Anterior cingulate cortex (tissue), 58 donors: ENCODE measurements at places on chromosomes 6 and 20.

DNA sequence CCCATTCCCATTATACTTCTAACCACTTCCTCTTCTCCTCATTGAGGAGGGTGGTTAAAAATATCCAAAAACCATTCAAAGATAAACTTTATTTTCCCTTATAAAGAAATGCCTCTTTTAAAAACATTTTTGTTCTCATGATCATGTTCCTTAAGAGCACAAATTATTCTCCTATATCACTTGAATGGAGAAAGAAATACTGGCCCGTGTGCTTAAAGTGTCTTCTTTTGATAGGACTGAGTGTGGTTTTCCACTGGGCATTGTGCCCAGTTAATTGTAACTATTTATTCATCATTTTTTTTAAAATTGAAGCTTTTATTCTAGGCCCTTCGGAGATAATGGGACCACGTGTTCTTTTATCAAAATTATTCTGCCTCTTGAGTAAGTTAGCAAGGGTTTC is 871.5 kb downstream of the QKI start:
- DNase-seq = no peak

GRCh38 chr20:1888796-1889463 is 6.3 kb upstream of the SIRPA start:
- no peak for DNase-seq

DNA sequence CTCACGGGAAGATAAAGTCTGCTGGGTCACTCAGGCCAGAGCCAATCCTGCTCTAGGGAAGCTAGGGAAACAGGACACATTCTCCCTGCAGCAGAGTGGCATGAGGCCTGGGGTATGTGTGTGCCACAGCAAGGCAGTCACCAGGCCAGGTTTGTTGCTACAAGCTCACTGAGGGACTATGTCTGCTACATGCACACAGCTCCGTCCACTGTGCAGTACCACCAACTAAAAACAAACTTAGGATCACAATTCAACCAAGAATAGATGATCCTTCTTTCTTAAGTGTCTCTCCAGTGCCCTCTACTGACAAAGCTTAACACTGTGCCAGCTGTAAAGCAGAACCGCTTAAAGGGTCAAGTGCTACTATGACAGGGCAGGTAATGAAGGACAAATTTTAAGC is 192.5 kb downstream of the PTPRK start:
- DNase-seq = no peak

- no peak for DNase-seq
These were observed 59.8 kb downstream of the MRPL14 start for GRCh38 chr6:44067173-44068139.

- DNase-seq = no peak
These were observed 5.1 kb upstream of the C20orf144 start for GRCh38 chr20:33656783-33657703.

- DNase-seq = no peak
These were observed 260.6 kb downstream of the PRL start for GRCh38 chr6:22036275-22036674.

DNA sequence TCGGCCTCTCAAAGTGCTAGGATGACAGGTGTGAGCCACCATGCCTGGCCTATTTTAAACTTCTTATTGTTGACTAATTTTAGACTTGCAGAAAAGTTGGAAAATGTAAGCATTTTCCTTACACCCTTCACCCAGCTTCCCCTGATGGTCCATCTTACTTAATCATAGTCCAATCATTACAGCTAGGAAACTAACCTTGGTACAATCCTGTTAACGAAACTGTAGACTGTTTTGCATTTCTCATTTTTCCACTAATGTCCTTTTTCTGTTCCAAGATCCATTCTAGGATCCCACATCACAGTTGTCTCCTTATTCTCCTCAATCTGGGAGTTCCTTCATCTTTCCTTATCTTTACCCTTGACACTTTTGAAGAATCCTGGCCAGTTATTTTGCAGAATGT is 659 bp upstream of the GFRA4 start:
- no peak for DNase-seq

DNA sequence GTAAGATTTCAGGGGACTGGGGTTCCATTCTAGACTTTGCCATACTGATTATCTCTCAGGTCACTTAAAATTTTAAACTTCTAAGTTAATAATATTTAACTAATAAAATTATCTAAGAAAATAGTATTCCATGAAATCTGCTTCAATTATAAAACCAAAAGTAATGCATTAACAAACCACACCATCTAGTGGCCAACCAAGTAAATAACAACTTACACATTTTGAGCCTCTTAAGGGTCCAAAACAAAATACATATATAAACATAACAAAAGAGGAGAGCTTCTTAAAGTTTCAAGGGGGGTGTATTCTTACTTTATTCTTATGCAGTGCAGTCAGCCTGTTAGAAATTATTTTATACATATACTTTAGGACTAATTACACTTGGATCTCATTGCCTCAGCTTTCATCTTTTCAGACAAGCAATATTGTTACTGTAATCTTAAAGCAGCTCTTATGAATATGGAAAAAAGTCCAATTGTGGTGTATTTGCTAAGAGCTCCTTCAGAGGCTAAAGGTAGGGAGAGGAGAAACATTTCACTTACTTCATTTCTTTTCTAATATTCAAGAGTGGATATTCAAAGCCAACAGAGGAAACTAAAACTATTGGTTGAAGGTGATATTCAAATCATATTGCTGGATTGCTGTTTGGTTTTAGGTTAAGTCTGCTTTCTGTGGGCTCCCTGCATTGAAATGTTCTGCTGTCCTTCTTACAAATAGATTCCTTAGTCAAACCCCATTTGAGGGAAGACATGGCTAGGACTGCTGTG is 199.7 kb upstream of the SIM1 start:
- DNase-seq = peak; percentile 6

- DNase-seq = no peak
These were observed 1.5 kb upstream of the ARID1B start for GRCh38 chr6:156775717-156776116.

DNA sequence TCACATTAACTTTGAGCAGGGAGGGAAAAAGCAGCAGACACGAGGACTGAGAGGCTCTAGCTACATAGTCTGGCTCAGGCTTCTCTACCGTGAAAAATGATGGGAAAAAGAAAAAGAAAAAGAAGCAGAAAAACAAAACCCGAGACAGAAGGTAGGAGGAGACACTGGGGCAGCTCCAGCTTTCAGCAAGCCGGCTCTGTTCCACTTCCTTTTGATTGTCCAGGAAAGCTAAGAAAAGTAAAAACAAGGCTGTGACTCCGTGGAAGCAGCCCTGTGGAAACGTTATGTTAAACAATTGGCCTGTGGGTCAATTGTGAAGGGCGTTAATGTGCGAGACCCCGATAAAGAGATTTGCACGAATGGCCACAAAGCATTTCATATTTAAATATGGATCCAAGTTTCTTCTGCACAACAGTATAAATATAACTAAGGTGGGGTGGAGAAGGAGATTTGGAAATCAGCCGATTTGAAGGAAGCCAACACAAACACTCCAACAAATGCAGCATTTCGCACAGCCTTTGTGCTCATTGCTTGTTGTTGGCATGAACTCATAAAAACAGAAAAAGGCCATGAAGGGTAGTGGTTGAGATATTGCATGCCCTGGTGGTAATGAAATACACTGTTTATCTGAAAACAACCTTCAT is 236.9 kb upstream of the JAG1 start:
- no peak for DNase-seq

DNA sequence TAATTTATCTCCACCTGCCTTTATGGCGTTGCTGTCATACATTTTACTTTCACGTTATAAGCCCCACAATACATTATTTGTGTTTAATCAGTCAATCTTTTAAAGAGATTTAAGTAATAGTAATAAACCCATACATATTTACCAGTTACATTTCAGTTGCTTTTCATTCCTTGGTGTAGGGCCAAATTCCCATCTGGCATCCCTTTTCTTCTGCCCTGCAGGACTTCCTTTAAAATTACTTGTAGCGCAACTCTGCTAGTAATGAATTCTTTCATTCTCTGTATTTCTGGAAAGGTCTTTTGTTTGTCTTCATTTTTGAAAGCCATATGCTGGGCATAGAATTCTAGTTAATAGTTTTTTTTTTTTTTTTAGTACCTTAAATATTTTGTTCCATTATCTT is 24.9 kb downstream of the ZNF334 start:
- DNase-seq = no peak

GRCh38 chr6:147560670-147561069 is 52.2 kb downstream of the SAMD5 start:
- DNase-seq = no peak

DNA sequence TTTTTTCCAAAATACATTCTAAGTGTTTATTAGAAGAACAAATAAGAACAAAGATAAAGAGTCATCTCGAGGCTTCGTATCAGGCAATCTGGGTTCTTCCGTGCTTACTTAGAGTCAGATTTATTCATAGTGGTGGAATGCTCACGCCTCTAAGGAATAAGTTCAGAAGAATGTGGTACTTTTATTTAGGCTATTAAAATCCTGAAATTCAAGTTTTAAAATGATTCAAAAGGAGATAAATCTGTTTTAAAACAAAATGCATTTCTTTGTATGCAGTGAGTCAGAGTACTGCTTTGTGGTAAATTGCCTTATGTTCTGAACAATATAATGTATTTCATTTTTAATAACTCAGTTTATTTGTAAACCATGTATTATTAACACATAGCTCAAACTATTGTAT is 89.1 kb downstream of the FUT9 start:
- no peak for DNase-seq

DNA sequence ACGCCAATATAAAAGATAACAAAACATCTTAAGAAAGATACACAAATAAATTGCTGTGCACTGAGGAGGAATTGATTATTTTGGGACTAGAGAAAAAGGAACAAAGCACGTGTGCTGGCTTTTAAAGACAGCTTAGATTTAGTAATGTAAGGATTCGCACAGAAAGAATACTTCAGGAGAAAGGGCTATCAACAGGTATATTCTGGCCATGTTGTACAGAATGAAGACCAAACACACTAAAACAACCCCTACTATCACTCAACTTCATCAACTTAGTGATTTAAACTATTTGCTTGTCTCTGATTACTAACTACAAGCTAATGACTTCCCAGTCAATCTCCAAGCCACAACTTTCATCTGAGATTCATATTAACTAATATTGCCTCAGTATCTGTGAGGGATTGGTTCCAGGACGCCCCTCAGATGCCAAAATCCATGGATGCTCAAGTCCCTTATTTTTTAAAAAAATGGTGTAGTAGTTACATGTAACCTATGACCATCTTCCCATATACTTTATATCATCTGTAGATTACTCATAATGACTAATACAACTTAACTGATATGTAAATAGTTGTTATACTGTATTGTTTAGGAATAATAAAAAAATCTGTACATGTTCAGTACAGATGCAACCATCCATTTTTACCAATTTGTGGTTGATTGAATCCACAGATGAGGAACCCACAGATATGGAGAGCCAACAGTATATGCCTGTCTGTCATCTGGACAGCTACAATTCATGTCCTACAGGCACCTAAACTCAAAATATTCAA is 4.5 kb downstream of the DEK start:
- no peak for DNase-seq

GRCh38 chr6:71387179-71387578 is 98.6 kb downstream of the OGFRL1 start:
- no peak for DNase-seq

DNA sequence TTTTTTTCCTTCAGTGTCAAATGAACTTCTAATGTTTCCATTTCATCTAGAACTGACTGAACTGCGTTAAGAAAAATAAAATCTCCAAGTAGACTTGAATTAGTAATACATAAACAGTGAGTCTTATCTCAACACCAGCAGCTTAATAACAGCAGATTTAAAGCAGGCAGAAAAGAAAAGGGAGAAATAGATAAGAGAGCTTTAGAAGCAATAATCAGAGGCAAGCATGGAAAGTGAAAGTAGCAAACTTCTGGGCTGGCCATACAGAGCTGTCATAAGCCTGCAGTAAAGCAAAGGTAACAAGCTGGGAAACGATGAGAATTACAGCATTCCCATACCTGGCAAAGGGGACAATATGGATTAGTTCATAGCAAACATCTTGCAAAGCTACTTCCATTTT is 16.9 kb upstream of the ANGPT4 start:
- no peak for DNase-seq

- no peak for DNase-seq
These were observed 81.2 kb upstream of the HDAC2 start for GRCh38 chr6:114052141-114052540.

- no peak for DNase-seq
These were observed 34.5 kb upstream of the DUSP22 start for GRCh38 chr6:257774-258173.

DNA sequence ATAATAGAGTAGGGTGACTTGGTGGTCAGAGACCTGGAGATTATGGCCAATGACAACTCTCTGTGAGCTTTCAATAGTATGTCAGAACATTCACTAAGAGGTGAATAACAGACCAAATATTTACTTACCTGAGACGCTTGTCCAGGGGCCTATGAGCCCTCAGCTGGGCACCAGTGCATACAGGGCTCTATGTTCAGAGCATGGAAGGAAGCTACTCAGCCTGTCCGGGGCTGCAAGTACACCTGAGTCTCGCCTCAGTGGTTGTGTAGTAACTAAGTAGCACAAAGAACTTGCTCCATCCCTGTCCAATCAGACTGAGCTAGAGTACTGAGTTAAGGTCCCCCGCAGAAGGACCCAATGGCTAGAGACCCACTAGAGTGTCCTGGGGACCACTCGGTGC is 11.6 kb upstream of the SCGN start:
- no peak for DNase-seq

- no peak for DNase-seq
These were observed 109.3 kb downstream of the TCP11 start for GRCh38 chr6:35031611-35032529.

DNA sequence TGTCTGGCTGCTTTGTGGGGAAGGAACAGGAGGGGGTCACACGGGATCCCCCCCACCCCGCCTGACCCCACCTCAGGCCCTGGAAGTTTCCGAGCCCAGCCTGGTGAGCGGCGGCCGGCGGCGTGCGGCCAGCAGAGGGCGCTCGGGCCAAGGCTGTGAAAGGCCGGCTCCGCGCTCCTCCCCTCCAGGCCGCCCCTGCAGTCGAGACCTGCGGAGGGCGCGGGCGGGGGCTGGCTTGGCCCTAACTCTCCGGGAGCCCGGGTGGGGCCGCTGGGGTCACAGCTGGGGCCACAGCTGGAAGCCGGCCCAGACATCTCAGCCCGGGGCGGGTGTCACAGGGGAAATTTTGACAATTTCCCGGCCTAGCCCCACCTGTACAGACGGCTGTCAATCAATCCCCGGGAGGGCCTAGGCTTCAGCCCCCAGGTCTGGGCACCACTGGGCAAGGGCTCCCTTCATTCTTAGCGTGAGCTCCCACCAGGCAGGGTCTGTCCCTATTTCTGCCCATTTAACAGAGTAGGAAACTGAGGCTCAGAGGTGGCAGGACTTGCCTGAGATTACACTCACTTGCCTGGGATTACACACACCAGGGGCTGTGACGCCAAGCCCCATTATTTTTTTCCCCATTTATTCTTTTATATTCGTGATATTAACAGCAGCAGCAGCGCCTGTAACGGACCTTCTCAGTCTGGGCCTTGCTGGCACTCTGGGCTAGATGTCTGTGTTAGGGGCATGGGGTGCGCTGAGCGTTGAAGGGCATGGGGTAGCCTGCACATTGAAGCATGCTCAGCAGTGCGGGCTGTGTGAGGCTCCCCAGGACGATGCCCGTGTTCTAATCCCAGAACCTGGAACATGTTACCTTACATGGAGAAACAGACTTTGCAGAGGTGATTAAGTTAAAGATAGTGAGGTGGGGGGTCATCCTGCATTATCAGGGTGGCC is 23.0 kb downstream of the ZBP1 start:
- DNase-seq = peak; percentile 48

GRCh38 chr6:116450769-116451740 is 10.1 kb upstream of the CALHM6 start:
- DNase-seq = no peak

- no peak for DNase-seq
These were observed 55.9 kb upstream of the DOK5 start for GRCh38 chr20:54419531-54419930.
